ENCODE measurements at places on chromosomes 16 and 17.
A peak's percentile ranks its signal among the peaks of the same experiment; 100 is the strongest.

- DNase-seq = no peak
Measured at GRCh38 chr16:80989801-80990200, 16.9 kb downstream of the CMC2 start.

GRCh38 chr17:59149051-59149450, 5.9 kb downstream of the SKA2 start:
- peak; percentile 69 for DNase-seq

DNA sequence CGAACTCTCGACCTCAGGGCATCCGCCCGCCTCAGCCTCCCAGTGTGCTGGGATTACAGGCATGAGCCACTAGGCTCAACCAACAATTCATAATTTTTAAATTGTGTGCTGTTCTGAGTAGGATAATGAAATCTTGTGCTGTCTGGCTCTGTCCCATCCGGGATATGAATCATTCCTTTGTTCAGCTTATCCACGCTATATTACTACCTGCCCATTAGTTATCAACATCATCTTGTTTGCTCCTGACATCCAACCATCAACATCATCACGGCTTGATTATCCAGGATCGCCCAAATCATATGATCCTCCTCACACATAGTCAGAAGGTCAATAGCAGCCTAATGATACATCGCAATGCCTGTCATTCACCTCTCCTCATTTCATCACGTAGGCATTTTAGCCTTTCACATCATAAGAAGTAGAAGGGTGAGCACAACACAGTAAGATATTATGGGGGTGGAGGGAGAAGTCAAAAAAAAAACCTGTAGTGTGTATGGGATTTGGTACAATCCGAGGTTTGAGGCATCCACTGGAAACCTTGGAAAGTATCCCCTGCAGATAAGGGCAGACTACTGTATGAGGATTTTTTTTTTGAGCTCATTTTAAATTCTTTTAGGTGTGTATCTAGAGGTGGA, 77.0 kb upstream of the SIAH1 start:
- DNase-seq = no peak

DNA sequence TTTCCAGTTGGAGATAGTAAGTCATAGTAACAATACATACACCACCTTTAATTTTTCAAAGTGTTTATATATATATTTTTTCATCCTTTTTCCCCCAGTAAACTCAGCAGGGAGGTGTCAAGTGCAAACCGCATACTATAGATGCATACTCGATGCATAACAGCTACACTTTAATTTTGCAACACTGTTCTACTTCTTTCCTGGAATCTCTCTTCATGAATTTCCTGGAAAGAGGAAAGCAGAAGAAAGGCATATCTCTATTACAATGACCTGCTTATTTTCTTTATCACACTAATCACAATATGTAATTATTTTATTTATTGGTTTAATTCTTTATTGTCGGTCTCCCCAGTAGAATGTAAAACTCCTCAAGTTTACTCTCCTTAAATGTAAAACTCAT, 140.0 kb downstream of the SNX11 start:
- no peak for DNase-seq

DNA sequence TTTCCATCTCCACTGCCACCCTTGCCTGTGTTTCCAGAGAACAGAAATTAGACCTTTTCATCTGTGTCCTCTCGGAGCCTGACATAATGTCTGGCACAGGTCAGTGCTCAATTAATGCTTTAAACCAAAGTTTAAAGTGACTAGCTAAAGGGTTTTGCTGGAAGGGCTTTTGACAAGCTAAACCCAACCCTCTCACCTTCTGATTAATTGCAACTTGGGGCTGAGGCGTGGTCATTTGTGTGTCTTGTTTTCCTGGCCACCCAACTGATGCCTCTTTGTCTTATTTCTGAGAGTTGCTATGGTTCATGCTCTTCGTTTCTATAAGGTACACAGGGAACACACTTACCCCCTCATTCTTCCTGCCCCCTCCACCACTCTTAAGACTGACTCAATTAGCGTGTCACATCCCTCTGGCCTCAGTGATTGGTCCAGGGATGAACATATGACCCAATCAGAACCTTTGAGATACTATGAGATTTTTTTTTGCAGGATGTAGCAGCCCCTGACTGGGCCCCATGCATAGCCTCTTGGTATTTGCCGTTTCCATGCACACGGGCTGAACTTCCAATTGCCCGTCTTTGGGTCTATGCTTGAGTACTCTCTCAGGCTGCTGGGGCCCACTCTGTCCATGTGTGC, 15.8 kb upstream of the BRD7 start:
- DNase-seq = no peak

DNA sequence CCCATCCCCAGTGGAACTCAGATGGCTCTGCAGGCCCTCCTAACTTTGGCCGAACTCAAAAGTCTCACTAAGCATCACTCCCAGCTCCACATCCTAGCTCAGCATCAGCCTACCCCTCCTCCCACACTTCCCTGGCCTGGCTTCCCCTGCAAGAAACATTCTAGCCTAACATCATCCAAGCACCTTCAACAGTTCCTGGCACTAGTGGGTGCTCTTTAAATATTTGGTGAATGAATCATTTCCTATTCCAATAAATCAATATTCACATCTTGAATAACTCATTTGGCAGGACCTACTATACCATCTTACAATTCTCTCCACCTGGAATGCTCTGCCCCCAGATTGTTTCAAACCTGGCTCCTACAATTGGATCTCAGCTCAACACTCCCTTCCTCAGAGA, 11.0 kb upstream of the BBS2 start:
- DNase-seq = no peak

DNA sequence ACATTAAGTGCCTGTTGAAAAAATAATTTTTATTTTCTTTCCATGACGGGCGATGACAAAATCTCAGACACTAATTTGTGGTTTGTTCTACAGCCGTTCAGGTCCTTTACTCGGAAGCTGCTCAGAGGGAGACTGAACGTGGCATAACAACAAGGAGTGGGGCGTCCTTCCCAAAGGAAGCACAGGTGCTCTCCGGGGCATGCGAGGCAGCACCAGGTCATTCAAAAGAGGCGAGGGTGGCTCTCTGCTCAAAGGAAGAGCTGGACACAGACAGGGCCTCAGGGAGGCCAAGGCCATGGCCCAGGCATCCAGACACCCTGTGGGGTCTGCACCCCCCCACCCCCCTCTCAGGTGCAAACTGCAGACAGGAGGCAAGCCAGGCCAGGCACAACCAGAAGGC, 16.2 kb downstream of the UNKL start:
- DNase-seq = no peak

- no peak for DNase-seq
Measured at GRCh38 chr16:57572978-57573728, 30.7 kb downstream of the ADGRG5 start.
